ENCODE measurements at places on chromosomes 7 and 10.

DNA sequence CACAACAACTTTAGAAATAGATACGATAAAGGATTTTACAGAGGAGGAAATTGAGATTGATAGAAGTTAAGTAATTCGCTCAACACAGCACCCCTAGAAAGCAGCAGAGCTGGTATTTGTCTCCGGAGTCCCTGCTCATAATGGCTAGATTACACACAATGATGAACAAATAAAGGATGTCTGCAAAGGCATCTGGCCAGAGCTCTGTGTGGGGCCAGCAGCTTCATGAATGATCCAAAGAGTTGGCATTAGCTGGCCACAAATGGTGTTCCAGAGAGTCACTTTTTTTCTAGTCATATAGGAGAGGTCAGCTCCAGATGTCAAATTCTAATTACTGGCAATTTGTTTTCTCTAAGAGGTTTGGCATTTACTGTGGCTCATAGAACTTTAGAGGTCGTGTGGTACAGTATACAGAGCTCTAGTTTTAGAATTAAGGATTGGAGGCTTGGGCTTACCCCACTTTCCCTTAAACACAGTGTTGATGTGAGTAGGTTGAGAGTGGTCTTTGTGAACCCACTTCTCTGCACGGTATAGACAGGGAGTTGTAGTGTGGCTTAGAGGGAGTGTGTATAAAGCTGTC lies 186.2 kb downstream of the BICC1 start:
- no peak for DNase-seq

- no peak for DNase-seq
Observed at GRCh38 chr7:110148054-110148453, 942.9 kb upstream of the LRRN3 start.

DNA sequence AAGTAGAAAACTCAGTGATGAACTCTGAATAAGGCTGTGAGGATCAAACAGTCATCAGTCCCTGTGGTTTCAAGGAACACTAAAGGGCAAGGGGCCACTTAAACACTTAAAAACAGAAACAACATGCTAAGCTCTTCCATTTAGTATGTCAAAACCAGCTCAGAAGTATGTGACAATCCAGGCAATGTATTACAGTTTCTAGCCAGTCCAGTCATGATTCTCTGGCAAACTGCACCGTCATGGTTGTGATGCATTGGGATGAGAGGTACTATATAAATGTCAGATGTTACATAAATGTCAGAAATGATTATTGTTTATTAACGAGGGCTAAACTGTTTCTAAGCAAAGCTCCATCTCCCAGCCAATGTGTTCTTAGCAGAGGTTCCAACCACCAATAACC lies 4.7 kb upstream of the CREB5 start:
- no peak for DNase-seq

- DNase-seq: no peak
Observed at GRCh38 chr10:6476989-6477388, 103.1 kb downstream of the PRKCQ start.

DNA sequence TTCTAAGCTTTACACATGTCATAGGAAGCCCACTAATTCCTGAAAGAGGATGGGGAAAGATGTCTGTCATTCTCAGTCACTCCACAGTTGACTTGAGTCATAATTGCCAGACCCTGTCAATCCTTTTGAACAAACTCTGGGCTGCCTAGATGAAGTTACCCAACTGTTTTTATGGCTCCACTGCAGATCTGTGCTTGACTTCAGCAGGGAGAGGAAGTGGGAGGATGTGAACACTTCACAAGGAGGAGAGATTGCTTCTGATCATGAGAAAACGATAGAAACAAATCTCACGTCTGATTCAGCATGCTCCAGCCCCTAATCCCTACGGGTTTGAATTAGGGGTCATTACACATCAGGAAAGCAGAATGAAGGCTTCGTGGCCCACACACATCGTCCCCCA lies 596.6 kb upstream of the CELF2 start:
- DNase-seq: no peak

DNA sequence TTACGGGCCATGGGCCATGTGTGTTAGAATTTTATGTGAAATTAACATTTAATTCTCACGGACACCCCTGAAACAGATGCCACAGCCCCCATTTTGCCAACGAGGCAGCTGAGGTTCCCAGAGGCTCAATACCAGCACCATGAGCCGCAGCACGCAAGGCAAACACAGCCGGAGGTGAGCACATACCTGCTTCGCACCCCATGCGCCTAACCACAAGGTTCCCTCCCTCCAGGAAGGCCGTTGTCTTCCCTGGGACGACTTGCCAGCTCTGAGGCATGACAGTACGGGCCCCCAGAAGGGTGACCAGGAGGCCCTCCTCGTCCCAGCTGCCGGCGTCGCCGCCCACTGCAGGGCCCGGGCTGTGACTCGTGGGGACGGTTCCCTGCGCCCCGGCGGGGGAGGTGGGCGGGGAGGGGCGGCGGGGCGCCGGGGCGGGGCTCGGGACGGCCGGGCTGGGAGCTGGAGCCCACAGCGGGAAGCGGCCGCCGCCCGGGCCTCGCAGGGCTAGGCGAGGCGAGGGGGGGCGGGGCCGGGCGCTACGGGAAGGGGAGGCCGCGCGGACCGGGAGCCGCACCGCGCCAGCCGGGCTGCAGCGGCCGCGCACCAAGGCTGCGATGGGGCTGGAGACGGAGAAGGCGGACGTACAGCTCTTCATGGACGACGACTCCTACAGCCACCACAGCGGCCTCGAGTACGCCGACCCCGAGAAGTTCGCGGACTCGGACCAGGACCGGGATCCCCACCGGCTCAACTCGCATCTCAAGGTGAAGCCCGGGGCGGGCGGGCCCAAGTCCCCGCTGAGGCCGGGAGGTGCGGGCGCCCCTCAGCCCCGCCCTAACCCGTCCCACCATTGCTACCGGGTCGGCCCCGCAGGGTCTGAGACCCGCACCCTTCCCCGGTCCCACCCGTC lies at the start of gene CAV2:
Gene CAV2, plus strand, starts transcription at position 571 of the 910 bp plus-strand sequence. Its CDS starts 44 bp downstream, at position 615.
- no peak for DNase-seq

GRCh38 chr7:88015309-88015708 lies 81.3 kb downstream of the ADAM22 start:
- DNase-seq: no peak

DNA sequence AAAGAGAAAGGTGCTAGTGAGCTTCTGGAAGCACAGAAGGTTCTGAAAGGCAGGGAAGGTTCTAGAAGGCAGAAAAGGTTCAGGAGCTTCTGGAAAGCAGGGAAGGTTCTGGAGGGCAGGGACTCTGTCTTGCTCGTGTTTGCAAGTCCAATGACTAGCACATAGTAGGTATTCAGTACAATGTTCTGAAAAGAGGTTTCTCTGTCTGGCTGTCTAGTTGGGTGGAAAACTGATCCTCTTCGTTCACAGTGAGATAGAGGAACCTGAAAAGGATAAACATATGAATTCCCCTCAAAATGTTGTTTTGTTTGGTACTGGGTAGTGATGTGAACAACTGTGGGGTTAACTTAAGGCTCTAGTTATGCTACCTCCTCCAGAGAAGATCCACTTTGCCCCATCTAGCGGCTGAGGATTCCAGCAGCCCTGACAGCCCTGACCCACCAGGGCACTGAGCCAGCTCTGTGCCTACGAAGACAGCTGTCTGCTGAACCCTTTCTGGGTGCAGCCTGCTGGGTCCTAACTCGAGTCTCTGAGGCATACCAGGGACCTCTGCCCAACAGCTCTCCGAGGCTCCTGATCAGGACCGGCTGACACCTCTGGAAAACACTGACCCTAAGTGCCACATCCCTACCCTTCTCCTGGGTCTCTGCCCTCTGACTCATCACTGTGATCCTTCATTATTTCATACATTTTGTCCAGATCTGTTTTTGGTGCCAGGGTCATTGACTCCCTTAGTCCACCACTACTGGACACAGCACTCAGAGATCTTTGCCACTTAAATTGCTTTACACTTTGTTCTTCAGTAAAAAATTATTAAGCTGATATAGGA lies 15.4 kb downstream of the PTPRN2 start:
- peak; percentile 32 for DNase-seq

DNA sequence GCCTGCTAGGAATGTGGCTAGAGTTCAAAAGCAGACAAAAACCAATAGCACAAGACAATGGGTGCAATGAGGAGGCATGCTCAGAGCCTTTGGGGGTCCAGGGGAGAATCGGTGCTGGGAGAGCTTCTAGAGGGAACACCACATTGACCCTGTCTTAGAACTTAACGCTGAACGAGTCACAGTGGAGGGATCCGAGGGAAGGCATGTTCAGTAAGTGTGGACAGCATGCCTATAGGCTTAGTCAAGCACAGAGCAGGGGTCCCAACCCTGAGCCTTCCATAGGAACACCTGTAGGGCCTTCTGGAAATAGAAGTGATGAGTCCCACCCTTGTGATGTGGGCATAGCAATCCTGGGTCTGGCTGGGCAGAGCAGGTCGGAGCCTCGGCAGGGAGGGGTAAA lies 148.7 kb downstream of the PKD1L1 start:
- no peak for DNase-seq

GRCh38 chr7:36266683-36267082 lies 113.6 kb downstream of the EEPD1 start:
- peak; percentile 44 for DNase-seq

- DNase-seq: peak; percentile 42
Observed at GRCh38 chr7:53993224-53993623, 549.0 kb upstream of the VSTM2A start.

GRCh38 chr7:82527851-82528250 lies 84.3 kb upstream of the CACNA2D1 start:
- DNase-seq: no peak

DNA sequence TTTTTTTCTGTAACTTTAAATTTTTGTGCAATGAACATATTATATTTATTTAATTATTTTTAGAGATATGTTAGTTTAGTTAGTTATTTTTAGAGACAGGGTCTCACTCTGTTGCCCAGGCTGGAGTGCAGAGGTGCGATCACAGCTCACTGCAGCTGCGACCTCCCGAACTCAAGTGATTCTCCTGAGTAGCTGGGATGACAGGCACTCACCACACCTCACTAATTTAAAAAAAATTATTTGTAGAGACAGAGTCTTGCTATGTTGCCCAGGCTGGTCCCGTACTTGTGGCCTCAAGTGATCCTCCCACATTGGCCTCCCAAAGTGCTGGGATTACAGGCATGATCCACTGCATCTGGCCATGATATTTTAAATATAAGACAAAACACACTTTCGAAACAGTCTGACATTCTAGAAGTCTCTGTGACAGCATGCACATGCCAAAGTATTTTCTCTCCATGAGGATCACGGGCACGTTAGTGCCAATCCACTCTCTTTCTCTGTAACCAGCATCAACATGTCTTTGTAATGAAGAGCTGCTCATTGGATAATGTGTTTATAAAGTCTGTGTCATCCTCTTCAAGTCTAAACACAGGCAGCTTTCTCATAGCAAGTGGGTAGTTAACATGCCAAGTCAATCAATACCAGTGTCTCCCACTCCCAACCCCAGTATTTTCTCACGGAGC lies 137.4 kb downstream of the GLI3 start:
- no peak for DNase-seq

DNA sequence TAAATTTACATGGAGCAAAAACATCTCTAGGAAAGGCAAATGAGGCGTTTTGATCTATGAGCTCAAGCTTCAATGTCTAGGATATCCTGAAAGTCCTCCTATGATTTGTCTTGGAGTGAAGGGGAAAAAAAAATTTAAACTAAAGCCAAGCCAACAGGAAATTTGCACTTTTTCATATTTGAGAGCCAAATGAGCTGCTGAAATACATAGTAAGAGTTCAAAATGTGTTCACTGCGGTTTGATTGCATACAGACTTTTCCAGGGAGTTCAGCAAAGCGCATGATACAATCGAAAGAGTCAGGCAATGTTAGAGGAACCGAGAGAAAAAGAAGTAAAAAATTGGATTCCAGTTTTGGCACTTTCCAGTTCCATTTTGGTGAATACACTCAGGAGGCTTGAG lies 633.4 kb upstream of the MGMT start:
- DNase-seq: no peak

GRCh38 chr7:50202052-50202555 lies 102.4 kb upstream of the IKZF1 start:
- DNase-seq: no peak

DNA sequence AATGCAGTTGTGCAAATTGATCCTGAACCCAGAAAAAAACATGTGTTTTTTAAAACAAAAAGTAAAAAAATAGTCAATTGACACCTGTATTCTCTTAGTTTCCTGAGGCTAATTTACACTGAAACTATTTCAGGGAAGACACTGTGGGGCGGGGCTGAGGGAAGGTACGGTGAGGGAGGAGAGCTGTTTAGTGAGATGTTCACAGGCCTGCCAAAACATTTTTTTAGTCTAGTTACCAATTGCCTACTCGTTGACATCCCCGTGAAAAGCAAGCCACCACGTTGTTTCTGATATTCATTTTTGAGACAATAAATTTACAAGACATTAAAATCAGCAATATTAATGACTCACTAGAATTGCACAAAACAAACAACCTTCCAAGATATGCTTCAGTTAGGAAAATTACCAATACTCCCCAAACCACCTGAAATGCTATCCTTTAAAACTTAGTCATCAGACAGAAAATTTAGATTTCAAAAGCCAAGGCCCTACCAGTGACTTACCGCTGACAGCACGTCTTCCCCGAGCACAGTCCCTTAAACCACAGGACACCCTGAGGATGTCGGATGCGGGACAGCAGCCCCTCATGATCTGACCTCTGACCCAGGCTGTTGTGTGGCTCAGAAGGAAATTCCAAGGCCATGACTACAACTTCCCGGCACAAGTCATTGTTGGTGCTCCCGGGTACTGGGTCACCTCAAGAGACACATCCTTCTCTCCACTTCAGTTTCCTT lies 279.2 kb downstream of the PRPF18 start:
- no peak for DNase-seq

DNA sequence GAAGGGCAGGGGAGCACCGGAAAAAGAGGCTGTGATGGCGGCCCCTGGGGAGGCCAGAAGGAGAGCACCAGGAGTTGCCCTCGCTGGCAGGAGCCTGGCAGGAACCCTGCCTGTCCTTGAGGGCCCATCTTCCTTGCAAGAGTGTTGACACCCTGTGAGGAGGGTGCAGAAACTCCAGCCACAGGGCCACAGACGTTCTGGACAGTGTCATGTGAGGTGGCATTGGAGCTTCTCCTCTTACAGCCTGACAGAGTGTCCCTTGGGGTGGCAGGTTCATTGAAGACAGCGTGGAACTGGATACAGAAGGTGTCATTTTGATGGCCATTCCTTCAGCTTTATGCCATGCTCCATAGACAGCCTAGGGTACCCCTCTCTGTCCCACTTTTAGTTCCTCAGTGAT lies 54.2 kb downstream of the RBM20 start:
- DNase-seq: no peak

DNA sequence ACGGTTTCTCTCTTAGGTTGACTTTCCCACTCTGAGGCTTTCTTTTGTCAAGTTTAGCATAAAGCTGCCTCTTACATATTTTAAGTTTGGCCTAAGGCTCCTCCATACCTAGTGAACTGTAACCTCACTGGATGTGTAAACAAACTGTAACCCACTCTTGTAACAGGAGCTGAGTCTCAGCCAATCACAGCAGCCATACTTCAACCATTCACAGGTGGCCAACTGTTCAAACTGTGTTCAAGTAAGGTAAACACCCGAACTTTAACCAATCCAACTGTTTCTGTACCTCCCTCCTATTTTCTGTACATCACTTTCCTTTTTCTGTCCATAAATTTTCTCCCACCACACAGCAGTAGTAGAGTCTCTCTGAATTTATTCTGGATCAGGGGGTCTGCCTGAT lies 7.7 kb upstream of the NRBF2 start:
- DNase-seq: no peak

- no peak for DNase-seq
Observed at GRCh38 chr7:78607099-78607498, 808.5 kb downstream of the PHTF2 start.

GRCh38 chr10:988667-989545 lies 672 bp downstream of the GTPBP4 start:
- no peak for DNase-seq
